ENCODE measurements at places on chromosomes 11 and 22.

GRCh38 chr22:39381009-39381755, 18.4 kb upstream of the TAB1 start:
- DNase-seq, result no peak

DNA sequence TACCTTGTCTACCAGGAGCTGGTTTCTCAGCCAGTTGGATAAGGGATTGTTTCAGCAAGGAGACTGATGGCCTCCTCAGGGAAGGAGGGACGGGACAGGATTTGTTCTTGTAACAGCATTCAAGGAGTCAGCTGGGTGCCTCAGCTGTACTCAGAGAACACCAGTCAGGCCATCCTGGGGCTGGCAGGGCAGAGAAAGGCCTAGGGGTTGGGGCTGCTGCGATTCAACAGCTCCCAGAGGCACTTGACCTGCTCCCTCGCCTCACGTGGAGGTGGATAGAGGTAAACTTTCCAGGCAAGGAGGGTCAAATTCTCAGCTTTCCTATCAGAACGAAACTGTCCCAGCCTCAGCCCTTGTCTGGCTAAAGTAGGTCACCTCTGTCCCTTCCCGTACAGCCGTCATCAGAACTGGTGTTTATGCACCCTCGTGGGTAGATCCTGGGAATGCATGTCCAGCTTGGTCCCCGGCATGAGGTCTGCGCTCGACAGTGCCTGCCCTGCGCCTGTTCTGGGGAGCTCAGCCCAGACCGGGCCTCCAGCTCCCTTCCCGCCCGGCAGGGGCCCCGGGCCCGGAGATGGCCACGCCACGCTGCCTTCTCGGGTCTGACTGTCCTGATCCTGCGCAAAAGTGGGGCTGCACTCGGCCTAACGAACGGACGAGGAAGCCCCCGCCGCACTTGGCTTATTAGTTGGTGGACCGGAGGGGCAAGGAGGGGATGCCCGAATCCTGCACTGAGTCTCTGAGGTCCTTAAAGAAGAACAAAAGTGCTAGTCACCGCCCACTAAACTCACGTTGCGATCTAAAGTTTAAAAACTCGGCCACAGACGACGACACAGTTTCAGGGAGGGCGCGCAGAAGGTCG, 762 bp upstream of the CCDC134 start:
- DNase-seq, result no peak

GRCh38 chr11:47132981-47133380, 43.7 kb downstream of the ARFGAP2 start:
- no peak for DNase-seq

GRCh38 chr11:124115782-124116616, 749 bp downstream of the VWA5A start:
- no peak for DNase-seq

DNA sequence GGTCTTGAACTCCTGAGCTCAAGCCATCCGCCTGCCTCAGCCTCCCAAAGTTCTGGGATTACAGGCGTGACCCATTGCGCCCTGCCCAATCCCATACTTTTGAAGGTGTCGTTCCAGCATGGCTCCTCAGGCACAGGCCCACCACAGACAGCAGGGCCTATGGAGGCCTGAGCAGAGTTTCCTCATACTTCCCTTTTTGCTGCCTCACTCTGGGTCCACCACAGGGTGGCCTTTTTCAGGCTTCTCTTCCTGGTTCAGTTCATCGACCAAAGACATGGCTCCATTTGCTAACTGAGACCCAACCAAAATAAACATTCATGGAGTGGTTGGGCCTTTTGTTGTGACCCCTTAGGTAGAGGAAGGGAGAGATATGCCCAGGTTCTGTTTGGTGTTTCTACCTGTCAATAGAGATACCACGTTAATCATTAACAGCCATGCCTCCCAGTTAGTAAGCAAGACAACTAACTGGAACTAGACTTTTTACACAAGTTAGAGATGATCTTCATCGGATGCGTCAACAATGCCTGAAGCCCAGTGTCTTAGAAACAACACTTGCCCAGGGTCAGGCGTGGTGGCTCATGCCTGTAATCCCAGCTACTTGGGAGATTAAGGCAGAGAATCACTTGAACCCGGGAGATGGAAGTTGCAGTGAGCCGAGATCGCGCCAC, 35.1 kb downstream of the TRIOBP start:
- no peak for DNase-seq

GRCh38 chr11:61028135-61028729, 56.8 kb downstream of the CD6 start:
- DNase-seq, result no peak

GRCh38 chr22:17845790-17846189, 71.5 kb upstream of the BID start:
- no peak for DNase-seq

DNA sequence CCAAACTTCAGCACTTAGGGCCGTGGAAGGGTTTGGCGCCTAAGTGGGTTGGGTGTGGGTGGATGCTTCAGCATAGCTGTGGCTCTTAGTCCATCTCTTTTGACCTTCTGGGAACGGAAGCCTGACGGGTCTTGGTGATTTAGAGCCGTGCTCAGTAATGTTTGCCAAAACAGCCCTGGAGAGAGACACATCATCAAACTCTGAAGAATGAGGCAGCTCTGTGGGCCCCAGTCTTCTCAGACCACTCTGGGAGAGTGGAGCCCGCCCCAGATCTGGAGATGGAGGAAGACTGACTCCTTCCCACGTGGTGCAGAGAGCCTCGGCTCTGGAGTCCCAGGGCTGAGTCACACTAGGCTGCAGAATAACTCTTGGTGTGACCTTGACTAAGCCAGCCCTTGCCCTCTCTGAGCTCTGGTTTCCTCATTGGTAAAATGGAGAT, 168.9 kb downstream of the C11orf91 start:
- DNase-seq, result no peak
